ENCODE measurements at places on chromosomes 16 and 17.

DNA sequence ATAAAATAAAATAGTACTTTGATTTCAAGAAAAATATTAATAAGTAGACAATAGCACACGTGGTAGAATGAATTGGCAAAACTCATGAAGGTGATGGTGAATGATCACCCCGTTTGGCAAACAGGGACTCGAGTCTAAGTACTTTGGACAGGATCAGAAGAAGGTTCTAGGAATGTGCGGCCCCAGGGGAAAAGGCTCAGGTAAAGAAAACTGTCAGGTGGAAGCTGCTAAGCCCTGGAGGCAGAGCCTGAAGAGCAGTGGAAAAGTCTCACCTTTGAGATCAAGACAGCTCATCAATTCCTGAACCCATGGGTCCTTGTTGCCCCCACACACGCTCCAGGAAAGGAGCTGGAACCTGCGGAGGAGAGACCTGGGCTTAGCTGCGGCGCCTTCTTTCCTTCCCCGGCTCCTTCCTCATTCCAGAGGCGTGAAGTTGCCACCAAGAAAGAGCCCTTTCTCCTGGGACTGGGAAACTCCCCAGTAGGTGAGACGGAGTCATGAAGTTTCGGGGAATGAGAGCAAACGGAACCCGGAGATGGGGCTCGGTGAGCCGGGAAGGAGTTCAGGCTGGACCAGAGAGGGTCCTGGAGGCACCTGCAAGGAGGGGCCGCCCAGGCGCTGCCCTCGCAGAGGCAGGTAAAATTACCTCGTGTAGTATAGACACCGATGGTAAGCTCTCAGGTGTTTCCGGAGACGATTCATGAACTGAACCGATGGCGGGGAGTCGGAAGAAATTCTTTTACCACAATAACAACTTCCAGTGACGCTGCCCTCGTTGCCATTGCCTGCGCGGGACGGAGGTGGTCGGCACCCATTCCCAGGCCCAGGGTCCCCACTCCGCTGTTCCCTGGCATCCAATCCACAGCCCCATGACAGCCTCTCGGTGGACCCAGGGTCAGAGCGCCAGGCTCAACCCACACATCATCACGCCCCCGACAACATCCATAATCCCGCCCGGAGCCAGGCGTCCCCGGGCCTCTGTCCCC, 1.2 kb upstream of the ZMYND15 start:
- peak; percentile 52 for DNase-seq

DNA sequence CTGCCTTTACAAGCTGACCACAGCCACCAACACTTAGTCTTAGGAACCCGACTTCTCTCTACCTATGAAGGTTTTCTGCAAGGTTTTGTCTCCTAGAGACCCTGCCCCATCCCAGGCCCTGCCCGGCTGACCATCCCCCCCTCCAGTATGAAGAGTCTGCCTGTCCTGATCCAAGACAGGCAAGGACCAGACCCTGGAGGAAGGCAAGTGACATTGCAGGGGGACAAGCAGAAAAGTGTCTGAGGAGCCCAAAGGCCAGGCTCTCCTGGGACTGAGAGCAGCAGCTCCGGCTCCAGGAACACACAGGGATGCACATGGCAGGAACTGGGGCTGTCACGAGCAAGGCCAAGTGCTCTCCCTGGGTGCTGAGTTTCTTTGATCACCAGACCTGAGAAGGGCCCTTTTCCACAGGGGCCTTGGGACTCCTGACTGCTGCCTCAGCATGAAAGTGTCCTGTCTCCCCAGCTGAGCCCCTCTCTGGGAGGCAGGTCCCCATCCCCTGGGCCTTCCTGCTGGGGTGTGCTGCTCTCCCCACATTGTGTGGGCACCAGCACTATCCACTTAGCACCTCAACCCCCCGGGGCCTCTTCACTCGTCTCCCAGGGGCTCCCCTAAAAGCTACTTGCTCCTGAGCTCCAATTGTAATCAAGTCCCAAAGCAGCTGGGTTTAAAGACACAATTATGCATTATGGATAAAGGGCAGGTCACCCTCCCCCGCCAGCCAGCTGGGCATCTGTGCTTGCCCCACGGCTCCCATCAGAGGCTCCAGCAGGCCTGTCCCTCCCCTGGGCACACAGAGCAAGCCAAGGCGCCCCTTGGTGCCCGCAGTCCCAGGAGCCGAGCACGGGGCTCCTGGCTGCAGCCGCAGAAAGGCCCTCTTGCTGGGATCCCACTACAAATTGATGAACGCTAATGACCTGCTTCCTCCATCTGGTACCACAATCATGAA, 11.6 kb upstream of the CACNG4 start:
- no peak for DNase-seq

- DNase-seq: no peak
These were observed 28.9 kb upstream of the WSCD1 start for GRCh38 chr17:6041246-6041645.

DNA sequence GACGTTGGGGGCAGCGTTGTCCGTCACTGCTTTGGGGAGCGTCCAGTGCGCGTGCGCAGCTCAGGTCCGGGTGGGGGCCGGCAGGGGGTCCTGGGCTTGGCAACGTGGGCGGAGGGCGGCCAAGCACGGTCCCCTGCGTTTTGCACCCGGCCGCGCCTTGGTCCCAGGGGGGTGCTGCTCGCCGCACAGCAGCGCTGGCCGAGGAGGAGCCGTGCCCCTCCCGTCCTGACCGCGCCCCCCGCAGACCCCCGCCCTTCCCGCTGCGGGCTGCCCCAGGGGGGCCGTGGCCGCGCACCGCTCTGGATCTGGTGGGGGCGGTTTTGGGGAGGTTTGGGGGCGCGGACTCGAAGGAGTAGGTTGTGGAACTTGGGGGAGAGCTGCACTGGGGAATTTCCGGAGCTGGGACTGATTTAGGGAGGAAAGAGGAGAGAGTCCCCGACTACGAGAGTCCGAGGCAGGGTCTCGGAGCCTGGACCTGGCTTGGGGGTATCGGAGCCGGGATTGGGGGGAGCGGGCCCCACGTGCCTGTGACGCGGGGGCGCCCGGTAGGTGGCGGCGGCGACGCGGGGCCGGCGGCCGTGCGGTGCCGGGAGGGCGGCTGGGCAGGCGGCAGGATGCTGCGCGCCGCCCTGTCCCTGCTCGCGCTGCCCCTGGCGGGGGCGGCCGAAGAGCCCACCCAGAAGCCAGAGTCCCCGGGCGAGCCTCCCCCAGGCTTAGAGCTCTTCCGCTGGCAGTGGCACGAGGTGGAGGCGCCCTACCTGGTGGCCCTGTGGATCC, at the start of gene SLC9A5:
Gene SLC9A5 (plus strand): TSS at position 579 of the 777 bp plus-strand sequence. CDS start 36 bp downstream, at position 615.
- DNase-seq: peak; percentile 32

DNA sequence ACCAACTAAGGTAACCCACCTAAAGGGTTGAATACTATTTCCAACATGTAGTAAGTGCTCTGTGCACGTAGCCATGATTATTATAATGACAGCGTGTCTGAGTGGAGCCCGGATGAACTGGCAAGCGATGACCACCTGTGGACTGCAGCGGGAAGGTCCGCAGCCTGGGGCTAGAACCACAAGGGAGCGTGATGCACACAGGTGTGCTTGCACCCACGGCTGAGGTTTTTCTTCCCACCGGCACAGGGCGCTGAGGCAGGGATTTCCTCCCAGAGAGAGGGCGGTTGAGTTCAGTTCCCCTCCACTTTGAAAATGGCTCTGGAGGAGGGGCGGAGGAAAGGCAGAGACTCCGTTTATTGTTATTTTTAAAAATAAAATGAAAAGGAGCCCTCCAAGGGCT, 221.7 kb upstream of the HSBP1 start:
- no peak for DNase-seq

DNA sequence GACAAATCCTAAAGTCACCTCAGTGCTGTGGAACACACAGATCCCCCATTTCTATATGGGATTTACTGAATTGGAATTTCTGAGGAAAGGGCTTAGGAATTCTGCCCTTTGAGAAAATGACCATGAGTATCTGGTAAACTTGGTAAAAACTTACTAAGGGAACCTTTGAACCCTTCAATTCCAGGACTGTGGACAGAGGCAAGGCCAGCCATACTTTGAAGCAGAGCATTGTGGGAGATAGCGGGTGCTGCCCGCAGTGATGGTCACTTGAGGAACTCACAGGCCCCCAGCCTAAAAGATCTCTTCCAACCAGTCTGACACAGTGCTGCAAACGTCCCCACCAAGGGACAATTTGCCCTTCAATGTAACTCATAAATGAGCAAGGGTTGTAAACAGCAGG, 61.4 kb downstream of the IRX6 start:
- DNase-seq: no peak

DNA sequence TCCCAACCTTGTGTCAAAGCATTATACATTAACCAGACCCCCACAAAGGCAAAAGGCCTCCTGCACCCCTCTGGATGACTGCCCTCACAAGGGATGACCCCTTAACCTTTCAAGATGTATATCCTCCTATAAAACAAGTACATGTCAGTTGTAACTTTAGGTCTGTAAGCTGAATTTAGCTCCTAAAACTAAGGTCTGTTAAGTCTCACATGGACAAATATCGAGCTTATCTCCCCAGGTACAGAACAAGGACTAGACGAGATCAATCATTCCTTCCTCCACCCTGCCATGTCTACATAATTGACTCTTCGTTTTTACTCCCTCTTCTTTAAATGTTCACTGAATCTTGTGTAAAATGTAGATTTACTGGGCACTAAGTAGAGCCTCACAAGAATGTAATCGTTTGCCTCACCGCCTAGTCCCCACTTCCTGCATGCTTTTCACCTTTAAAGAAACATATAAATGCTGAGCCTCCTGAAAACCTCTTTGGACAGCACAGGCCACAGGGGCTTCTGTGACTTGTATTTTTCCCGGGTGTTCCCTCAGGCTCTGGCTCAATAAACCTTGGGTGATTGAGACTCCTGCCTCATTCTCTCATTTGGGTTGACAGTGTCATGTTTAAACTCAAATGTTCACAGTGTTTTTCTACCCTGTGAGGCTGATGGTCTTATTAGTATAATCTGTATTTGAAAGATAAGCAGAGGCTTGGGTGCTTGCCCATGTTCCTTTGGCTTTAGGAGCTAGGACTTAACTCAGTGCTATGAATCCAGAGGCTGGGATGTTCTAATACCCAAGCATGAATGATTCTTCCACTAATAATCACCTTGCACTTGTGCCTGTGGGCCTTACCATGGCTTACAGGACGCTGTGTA, 37.6 kb downstream of the MMD start:
- DNase-seq: no peak

DNA sequence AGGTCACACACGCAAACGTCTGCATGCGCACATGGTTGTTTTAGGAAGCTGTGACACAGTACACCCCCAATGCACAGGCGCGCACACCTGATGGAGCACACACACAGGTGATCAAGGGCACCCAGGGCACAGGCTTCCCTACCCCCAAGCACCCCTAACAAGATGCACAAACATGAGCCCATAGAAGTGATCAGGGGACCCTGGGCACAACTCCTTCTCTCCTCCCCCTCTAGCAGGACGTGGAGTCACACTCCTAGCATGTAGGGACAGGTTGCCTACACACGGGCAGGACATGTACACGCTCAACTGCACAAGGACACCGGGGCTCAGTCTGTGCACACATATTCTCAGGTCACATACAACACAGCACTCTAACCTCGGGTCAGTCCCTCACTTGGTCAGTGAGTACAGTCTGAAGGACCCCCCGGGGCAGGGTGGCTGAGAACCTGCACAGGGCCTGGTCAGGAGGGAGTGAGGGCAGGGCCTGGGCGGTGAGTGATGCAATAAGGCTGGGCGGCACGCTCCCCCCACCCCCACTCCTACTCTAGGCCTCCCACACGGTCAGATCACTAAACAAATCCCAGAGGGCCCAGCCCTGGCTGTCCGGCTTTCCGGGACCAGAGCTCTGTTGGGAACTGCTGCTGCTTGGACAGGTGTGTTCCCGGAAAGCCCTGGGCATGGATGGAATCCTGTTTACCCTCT, 751 bp upstream of the DOC2B start:
- DNase-seq: no peak

GRCh38 chr17:49457564-49458535, 37.2 kb upstream of the NGFR start:
- DNase-seq: no peak

DNA sequence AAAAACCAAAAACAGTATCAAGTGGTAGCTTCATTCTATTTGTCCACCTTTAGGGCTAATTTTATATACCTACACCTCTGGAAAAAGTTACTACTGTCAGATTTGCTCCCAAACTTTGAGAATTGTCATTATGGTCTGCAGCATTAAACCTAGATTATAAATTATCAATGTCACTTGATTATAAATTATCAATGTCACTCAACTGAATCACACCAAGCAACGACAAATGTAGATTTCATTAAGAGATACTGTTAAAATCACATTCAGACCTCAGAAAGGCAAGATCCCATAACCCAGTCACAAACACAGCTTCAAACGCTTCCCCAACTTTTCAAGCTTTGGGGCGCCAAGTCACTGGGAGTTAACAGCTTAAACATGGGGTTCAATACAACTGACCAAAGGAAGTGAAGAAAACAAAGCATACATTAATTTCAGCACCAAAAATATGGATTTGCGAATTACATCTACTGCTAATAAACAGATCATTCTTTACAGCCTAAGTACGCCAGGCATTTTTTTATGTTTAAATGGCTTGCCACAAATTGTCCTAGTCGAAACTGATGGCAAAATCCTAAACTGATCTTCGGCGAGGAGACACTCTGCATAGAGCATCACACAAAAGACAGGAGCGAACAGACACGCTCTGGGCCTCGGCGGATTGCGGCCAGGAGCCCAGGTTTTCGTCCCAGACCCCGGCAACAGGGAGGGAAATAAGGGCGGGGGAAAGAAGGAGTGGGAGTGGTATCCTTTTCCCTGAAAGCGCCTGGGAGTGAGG, 981 bp downstream of the GLG1 start:
- no peak for DNase-seq

DNA sequence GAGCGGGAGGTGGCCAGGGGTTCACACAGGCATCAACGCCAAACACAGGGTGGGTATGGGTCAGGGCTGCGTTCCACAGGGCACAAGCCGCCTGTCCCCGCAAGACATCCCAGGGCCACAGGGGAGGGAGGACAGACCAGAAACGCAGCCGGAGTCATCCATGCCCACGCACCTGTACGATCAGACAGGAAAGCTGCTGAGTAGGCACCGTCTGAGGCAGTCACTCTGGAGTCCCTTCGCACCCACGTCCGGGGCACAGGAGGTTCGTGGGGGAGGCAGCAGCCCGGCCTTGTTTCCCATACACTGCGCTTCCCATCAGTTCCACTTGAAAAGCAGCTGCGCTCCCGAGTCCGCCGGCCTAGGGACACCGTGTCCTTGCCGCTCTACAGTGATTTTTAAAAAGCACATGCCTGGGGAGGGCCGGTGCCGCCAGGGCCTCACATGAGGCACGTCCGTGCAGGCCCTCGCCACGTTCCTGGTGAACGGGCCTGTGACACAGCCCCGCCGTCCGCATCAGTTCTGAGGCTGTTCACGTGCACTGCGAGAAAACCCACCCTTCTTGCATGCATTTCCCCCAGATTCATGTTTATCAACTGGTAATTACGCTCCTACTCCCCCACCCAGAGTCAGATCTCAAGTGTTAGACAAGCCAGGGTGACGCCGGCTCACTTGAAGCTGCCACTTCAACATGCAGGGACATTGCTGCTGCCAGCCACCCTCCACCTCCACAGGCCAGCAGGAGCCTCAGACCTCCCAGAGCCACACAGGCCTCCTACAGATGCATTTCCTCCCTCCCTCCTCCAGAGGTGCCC, 34.8 kb downstream of the WDR45B start:
- DNase-seq: no peak

DNA sequence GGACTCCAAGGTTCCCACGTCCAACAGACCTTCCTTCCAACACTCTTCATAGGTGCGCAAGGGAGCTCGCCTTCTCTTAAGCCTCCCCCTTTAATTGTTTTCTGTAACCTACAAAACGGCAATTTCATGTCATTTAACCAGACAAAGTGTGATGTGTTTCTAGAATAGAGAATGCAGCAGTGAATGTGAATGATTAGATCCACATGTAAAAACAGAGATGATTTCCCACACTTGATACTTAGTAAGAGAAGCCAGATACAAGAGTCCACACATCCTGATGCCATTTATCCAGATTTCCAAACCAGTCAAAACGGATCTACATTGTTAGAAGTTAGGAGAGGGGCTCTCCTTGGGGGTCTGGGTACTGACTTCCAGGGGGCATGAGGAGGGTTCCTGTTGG, 89.3 kb downstream of the IRF8 start:
- DNase-seq: no peak

Measured in CD4-positive, CD25-positive, alpha-beta regulatory T cell (primary cell).